Progenitor cell of endocrine pancreas (in vitro differentiated cells): ENCODE measurements at places on chromosomes 7 and 10.

DNA sequence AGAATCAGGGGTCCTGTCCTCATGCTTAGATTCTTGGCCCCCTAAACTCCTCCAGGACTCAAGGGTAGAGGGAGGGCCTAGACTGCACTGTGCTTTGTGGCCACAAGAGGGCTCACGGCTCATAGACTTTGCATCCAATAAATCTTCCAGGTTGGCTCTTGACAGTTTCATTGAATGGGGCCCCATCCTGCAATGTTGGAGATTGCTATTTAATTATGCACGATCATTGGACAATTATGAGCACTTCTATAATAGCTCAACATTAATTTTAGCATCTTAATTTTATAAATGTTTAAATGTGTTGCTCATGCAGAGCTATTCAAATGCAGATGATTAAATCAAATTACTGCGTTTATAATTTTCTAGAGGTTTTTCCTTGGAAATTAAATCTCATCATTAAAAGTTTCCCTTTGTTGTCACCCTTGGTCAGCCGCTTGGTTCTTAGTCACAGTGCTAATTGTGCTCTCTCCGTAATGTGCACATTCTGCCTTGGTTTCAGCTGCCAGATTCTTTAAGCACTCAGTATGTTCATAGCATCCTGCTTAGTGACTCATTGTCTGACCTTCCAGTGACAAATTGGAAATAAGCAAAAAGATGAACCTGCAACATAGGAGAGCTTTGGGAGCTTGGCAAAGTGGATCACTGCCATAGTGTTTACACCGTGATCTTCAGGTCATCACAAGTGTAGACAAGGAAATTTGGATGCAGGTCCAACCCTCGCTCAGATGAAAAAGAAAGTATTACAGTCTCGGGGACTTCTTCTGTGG lies 33.4 kb upstream of the PLPP4 start:
- DNase-seq = peak; percentile 20

- DNase-seq = no peak
Measured at GRCh38 chr10:89226891-89227290, 19.8 kb upstream of the CH25H start.

GRCh38 chr10:12509016-12509793 lies 159.9 kb downstream of the CAMK1D start:
- DNase-seq = no peak

DNA sequence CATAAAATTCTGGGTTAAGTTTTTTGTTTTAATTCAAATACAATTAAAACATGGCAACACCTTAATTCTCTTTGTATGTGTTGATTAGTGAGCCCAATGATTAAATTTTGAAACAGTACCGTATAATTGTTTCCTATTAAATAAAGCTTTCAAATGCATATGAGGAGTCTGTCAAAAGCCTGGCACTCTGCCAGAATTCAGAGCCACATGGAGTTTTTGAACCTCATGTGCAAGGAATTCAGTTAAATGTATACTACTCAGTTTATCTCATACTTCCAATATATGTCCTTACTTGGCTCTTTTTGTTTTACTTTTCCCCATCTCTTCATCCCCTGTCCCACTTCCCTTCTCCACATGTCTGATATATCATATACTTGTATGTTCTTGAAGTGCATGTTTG lies 165.6 kb upstream of the FAM3C start:
- DNase-seq = no peak

DNA sequence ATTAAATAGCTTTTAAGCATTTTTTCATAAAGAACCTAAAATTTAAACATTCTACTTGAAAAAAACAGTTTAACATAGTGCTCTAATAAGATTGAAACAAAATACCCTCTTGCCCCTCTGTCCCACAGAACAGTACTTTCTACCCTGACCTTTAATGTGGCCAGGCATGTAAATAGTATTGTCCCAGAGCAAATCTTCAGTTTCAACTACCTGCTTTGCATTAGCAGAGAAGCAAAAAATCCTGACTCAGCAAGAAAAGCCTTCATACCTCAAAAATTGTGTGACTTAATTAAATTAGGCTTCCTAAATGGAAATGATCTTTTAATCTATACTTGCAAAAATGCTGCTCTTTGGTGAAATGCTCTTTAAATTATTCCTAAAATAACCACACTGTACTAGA lies 237.4 kb upstream of the AOAH start:
- DNase-seq = no peak
